ENCODE measurements at places on chromosomes 2 and 18. TPM values are rescaled to one million over a fixed set of nuclear protein-coding genes. Genes with fewer than 3 reads are reported as not detected.
A peak's percentile ranks its signal among the peaks of the same experiment; 100 is the strongest.

Gene FASTKD2
- polyA plus RNA-seq = 14.1 TPM

Gene KRTCAP3
- polyA plus RNA-seq = 6.7 TPM

Gene SCN3A
- polyA plus RNA-seq = 0.05 TPM

Gene OTOS
- not detected for polyA plus RNA-seq

Gene FOXI3
- not detected for polyA plus RNA-seq

Gene RRM2
- polyA plus RNA-seq = 32.7 TPM

Gene TTC32
- polyA plus RNA-seq = 4.1 TPM

Gene C2orf68
- 20.9 TPM for polyA plus RNA-seq

Gene CRYGC
- polyA plus RNA-seq = not detected

Gene DES
- polyA plus RNA-seq = 6.2 TPM

Gene SLC11A1
- polyA plus RNA-seq = 2.7 TPM

Gene SPATA3
- not detected for polyA plus RNA-seq

Gene PAX8
- 0.85 TPM for polyA plus RNA-seq

Gene CFAP221
- 1.2 TPM for polyA plus RNA-seq

Gene ELOA2
- polyA plus RNA-seq = not detected

Gene TXNDC2
- not detected for polyA plus RNA-seq

GRCh38 chr2:9415516-9416169 lies 7.7 kb downstream of the ITGB1BP1 start:
- DNase-seq = no peak

DNA sequence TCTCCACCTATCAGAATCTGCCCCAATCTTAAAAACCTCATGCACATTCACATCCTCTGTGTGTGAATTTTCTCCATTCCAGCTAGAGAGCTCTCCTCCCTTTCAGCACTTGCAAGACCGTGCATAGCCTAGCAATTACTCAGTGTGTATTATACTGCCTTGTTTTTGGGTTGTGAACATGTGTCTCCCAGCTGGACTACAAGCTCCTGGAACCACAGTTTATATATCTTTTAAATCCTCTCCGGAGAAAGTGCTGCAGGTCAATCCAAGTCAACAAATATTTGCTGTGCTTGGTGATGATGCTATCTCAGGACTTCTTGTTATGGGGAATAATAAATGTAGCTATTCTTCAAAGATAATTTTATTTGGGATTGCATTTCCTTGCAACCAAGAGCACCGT lies 58.2 kb upstream of the MEX3C start:
- no peak for DNase-seq

- no peak for DNase-seq
Observed at GRCh38 chr2:149360106-149360505, 29.7 kb downstream of the LYPD6 start.

GRCh38 chr2:216464104-216464720 lies 34.4 kb upstream of the RPL37A start:
- no peak for DNase-seq

DNA sequence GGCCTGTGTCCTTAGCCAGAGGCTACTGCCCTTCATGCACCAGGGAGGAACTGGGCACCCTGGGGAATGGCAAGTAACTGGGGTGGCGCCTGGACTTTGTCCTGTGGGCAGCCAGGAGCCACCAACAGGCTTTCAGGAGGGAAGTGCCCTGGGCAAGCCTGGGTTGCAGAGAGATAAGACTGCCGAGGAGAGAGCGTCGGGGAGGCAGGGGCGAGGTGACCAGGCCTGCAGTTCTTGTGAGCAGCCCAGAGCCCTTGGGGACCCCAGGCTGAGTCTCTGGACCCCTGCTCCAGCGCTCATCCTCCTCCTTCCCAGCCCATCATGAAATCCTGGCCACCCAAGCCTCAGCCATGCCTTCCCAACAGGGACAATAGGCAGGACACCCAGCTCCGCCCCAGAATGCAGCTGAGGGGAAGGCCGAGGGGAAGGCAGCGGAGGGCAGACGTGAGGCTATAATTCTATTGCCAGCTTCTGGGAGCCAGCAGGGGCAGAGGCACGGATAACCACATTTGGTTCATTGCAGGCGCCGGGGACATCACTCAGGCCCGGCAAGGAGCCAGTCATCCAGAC lies 25.1 kb downstream of the ADRA2B start:
- DNase-seq = no peak

GRCh38 chr18:11943551-11943950 lies 35.4 kb upstream of the MPPE1 start:
- no peak for DNase-seq

GRCh38 chr2:101806123-101806522 lies 108.6 kb downstream of the MAP4K4 start:
- no peak for DNase-seq

GRCh38 chr2:97708048-97708380 lies 5.4 kb upstream of the ZAP70 start:
- DNase-seq = no peak

- no peak for DNase-seq
Observed at GRCh38 chr2:203667838-203668237, 38.6 kb upstream of the CD28 start.

DNA sequence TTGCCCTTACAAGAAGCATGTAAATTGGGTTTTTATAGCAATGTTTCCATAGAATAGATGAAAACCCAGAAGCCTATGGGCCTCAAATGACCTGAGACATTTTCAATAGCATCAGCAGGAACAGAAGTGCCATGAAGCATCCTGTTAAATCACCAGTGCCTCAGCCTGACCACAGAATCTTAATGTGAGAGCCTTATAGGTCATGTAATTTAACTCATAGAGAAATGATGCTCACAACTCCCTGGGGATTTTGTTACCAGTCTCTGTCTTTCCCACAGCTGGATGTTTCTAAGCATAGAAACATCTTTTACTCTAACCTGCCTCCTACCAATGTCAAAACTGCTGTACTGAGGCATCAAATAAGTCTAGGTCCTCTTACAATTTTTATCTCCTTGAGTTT lies 295.8 kb upstream of the ACVR2A start:
- DNase-seq = no peak

- no peak for DNase-seq
Observed at GRCh38 chr2:69213782-69214181, 173.2 kb downstream of the GFPT1 start.

GRCh38 chr2:48633143-48633542 lies 15.5 kb downstream of the GTF2A1L start:
- DNase-seq = no peak

DNA sequence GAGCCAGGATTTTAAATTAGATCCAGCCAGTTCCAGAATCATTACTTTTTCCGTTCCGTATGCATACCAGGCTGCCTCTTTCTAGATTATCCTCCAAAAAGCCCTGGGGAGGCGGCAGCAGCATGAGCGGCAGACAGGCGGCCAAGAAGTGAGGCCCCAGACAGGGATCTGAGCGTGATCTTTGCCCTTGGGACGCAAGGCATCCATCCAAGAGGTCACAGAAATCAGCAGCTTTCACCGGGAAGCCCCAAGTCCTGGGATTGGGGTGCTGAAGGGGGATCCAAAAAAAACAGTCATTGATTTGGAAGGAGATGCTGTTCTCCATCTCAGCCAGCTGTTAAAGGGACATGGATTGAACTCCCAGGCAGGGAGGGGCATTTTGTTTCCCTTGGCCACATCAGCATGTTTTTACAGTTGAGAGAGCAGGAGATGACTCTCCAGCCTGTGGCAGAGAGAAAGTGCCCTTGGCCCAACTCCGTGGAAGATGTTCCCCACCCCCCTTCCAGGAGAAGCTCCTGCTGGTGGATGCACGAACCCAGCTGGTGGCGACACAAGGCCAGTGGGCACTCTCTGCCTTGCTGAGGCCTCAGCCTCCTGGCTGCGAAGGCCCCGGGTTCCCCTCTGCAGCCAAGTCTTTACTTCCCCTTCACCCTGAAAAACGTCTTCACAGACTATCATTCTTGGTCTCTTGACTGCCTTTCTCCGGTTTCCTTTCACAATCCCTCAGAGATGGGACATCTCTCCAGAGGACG lies 265.6 kb downstream of the ANAPC1 start:
- DNase-seq = no peak

GRCh38 chr2:192127434-192127833 lies 67.3 kb downstream of the TMEFF2 start:
- no peak for DNase-seq

- DNase-seq = no peak
Observed at GRCh38 chr2:103660519-103660918, 898.7 kb downstream of the TMEM182 start.

GRCh38 chr2:150036622-150037021 lies 449.0 kb upstream of the MMADHC start:
- DNase-seq = no peak

GRCh38 chr2:200297989-200298388 lies 8.5 kb upstream of the SPATS2L start:
- DNase-seq = no peak

DNA sequence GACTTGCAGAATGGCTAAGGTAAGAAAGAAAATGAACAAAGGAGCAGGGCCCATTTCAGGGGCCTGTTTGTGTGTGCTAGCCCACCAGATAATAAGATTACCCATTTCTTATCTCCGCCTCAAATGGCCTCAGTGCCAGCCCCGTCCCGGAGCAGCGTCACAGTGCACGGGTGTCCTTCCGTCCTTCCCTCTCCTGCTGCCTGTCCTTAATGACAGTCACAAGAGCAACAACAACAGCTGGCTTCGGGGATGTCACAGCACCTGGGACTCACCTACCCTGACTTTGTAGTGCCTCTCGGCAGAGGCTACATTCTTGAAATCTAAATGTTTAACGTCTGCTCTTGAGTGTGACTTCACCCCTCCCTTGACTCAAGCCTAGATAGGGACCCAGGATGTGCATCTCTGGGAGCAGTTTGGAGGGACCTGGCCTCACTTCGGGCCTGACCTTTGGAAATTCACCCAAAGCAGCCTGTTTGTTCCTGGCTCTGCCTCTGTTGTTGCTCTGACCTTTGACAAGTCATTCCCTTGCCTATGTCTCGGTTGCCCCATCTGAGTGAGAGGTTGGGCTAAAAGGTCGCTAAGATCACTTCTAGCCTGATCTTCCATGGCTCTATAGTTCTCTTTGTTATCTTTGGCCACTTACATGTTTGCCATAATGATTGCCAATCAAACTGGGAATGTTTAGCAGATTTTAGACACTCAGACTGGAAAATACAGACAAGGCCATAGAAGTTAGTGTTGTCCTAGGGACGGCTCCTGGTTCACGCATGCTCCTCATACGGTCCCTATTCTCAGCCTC lies 122.5 kb downstream of the KLHL29 start:
- DNase-seq = no peak

DNA sequence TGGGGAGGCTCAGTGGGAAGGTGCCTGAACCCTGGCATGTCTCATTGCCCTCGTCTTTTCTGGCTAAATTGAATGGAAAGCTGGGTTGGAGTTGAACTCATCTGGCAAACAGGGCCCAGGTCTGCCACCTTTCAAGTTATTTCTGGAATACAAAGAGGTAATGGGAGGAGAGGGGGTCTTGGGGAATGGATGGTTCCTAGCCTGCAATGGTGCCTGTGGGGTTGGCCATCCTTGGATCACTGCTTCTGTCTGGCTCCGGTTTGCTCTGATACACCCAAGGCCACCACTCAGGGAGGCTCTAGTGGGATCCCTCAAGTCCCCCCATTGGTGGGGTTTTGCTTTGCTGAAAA lies 45.3 kb downstream of the PSD4 start:
- DNase-seq = no peak

DNA sequence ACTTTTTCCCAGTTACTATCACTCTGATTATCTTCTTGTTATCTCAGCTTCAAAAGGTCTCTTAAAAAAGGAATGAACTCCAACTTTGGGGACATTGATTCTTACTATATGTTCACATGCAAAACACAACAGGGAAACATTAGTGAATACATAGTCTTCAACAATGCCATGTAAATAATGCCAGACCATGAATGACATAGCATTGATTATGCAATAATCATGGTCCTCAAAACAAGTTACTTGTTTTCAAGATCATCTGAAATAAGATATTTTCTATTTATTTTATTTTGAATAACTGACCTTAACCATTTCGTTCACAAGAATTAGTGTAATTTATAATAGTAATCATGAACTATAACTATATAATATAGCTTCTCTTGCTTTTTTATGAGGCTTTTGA lies 902.3 kb downstream of the MBD2 start:
- no peak for DNase-seq

- DNase-seq = peak; percentile 71
Observed at GRCh38 chr2:96116424-96116878, at the start of gene ADRA2B. Gene ADRA2B, minus strand, starts transcription at chr2:96116571. Its CDS starts 422 bp downstream, at chr2:96116149.

- no peak for DNase-seq
Observed at GRCh38 chr2:236754271-236754944, 184.8 kb downstream of the ACKR3 start.

- no peak for DNase-seq
Observed at GRCh38 chr18:23320709-23321236, 132.3 kb upstream of the RIOK3 start.

All from liver (tissue), 10 donors.